ENCODE measurements at places on chromosomes 1 and 21.

DNA sequence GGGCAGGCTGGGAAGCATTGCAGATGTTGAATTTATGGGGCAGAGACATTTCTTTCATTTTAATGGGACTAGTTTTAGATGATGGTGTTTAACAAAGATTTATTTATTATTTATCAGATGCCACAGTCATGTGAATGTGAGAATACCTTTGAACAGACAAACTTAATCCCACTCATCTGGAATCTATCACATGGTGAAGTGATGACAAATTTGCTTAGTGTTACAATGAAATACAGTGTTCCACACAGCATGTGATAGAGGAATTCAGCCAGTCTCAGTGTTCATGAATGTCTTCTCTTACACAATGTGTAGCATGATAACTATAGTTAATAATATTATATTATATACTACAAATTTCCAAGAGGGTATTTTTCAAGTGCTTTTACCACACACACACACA, 1361.7 kb upstream of the B3GALT2 start:
- DNase-seq: no peak

DNA sequence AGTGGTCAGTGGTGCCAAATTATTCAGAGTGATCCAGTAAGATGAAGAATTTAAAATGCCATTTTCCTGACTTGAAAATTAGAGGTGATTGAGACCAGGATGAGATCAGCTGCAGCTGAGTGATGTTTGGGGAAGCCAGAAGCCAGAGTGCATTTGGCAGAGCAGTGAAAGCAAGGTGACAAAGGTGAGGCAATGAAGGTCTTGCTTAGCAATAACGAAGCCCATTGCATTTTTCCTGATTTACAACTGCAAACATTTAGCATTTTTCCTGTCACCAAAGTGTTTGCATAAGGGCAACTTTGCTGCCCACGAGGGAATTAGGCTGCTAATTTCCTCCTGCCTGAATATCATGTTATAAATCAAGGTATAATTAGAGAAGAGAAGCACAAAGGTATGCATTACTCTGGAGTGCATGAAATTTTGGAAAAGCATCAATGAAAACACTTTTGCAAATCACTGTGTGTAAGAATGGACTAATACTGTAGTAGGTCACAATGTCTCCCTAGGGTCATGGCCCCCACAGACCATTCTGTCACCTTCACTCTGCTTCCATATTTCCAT, 188.2 kb upstream of the LYPLAL1 start:
- no peak for DNase-seq

DNA sequence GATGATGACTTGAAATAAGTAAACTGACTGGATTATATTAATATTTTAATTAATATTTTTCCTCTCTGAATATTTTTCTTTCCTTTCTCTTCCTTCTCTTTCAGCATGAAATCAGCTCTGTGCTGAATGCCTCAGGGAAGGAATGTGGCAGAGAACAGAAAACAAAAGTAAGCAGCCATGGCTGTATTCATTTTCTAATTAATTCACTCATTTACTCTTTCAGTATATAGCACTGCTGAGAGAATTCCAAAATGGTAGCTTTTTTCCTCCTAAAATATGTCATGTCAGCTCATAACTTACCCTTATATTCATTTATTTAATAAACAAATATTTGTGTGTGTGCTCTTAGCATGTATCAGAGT, 522.5 kb downstream of the PTPRC start:
- no peak for DNase-seq

DNA sequence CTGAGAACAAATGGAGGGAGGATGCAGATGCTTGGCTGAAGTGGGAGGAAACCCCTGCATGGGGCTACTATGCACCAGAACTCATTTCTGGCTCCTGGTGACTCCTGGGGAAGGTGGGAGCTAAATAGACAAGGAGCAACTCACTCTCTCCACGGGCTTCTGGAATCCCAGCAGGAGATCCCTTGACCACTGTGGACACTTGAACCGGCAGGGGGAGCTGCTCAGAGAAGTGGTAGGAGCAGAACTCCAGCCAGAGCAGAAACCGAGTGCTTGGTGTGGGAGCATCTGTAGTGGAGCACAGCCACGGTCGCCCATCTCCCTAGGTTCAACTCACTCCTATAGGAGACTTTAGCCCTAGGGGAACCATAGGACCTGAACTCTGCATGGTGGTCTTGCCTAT, 205.6 kb upstream of the GJB5 start:
- DNase-seq: no peak

DNA sequence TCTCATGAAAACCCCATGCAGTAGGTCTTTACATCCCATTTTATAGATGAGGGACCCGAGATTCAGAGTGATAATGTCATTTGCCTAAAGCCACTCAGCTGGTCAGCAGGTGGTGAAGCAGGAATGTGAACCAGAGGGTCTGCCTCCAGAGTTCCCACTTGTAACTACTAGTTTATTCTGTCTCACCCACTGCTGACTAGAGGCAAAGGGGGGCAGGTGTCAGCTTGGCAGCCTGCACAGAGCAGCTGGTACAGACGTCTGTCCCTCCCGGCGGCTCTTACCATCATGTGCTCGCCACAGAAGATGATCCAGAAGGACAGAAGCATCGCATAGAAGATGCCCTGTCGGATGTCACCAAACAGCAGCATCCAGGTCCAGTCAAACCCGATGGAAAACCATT, 82.4 kb downstream of the WLS start:
- DNase-seq: no peak

DNA sequence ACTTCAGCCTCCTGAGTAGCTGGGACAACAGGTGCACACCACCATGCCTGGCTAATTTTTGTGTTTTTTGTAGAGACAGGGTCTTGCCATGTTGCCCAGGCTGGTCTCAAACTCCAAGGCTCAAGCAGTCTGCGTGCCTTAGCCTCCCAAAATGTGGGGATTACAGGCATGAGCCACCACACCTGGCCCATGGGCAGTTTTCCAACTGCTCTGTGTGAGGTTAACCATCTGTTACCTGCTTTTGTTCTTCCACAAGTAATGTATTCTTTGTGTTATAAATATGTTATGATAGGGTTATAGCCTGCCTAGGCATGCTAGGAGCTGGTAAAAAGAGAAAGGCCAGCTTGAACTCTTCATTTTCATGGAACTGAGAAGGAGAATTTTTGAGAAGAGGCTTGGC, 30.7 kb downstream of the TUFT1 start:
- DNase-seq: no peak

Measured in stimulated activated CD8-positive, alpha-beta memory T cell treated with anti-CD3 and anti-CD28 coated beads, Interleukin-4, amount 100 ng/mL, for 24 hours (primary cell).